ENCODE measurements at places on chromosomes 1 and 21.

- no peak for DNase-seq
Measured at GRCh38 chr1:64703600-64703999, 41.3 kb upstream of the RAVER2 start.

DNA sequence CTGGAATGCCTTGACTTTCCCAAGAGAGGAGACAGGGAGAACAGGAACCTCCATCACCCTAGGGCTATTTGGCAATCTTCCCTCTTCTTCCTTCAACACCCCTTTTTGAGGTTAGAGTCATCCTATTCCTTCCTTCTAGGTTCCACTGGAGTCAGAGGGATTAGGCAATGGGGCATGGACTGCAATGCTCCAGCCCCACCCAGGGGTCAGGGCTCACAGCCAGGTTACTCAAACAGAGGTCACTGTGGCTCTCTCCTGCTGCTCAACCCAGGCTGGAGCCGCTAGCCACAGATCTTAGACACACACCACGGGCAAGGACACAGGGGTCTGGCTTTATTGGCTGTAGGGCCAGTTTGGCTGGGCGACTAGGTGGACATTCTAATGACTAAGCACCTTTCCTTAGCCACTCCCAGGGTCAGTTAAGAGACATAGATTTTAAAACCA is 145.5 kb upstream of the NRIP1 start:
- DNase-seq = no peak

- no peak for DNase-seq
Measured at GRCh38 chr21:41008351-41008750, 159.6 kb upstream of the BACE2 start.

DNA sequence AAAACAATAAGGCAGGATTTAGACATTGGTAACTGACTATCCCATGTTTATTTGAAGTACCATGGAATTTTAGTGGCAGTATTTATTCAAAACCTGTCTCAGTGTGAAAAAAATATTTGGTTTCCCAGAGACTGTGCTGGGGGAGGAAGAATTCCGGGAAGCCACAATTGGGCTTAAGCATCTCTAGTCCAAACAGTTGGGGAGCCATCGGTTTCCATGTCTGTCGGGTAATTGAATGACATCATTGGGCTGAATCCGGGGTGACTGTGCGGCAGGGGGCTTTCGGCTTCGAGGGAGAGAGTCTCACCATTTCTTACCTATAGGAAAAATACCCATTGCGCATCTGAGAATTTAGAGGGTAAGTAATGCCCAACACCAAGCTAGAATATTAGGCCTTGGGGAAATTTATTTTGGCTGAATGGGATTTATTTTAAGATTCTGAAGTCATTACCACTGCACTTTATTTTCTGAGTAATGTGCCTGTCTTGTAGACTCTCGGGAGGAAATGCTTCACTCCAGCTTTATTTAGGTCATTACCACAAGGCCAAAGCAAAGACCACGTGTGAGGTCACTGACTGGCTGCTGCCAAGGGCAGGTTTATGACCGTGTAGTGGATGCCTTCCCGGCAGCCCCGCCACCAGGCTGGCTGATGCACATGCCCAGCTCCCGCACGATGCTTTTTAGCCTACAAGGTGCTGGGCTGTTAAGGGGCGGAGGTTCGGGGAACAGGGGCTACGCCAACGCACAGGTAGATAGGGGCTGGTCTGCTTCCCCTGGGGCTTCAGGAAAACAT is 23.1 kb upstream of the UMODL1 start:
- no peak for DNase-seq

DNA sequence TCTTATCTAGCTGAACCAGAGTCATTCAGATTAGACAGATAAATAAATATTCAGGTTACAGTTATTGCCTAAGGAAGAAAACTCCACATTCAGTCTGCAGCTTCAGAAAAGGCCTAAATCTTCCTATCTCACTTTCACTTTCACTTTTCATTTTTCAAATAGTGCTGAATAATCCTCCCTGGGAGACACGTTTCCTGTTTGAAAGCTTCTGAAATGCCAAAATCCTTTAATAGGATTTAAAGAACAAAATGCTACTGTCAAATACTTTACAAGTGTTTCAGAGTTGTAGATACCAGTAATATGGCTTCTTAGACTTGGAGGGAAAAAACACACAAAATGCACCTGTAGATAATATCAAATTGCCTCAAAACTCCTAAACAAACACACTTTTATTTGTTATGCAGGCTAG is 3.9 kb downstream of the PSMB2 start:
- no peak for DNase-seq

DNA sequence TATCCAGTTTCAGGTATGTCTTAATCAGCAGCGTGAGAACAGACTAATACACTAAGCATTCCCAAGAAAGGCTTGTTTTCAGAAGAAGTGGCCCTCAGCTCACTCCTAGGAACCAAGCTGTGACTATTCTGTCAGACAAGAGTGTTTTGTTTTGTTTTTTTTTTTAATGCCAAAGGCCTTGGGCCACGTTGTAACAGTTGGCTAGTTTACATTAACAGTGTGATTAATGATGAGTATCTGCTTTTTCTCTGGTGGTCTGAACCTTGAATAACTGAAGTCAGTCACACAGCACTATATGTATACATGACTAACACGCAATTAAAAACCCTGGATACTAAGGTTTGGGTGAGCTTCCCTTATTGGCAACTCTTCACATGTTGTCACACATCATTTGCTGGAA is 21.9 kb downstream of the DPYD start:
- no peak for DNase-seq

GRCh38 chr21:32817208-32817607 is 45.7 kb upstream of the PAXBP1 start:
- DNase-seq = no peak

GRCh38 chr1:171179318-171180227 is 5.5 kb upstream of the FMO2 start:
- DNase-seq = no peak

DNA sequence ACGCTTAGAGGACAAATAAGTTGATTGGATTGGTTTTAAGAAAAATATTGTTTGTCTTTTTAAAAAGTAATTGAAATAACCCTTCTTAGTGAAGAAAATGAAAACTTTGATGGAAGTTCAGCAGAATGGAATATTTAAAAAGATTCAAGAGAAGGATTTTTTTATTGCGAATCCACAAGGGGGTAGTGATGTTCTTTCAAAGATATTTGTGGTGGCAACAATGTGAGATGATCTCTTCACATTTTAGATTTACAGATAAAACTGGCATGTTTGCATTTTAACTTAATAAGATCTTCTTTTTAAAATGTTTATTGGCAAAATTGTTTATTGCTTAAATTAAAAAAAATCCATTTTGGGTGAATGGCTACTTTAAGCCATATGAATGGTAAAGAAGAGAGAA is 8.9 kb downstream of the CAMTA1 start:
- peak; percentile 6 for DNase-seq

DNA sequence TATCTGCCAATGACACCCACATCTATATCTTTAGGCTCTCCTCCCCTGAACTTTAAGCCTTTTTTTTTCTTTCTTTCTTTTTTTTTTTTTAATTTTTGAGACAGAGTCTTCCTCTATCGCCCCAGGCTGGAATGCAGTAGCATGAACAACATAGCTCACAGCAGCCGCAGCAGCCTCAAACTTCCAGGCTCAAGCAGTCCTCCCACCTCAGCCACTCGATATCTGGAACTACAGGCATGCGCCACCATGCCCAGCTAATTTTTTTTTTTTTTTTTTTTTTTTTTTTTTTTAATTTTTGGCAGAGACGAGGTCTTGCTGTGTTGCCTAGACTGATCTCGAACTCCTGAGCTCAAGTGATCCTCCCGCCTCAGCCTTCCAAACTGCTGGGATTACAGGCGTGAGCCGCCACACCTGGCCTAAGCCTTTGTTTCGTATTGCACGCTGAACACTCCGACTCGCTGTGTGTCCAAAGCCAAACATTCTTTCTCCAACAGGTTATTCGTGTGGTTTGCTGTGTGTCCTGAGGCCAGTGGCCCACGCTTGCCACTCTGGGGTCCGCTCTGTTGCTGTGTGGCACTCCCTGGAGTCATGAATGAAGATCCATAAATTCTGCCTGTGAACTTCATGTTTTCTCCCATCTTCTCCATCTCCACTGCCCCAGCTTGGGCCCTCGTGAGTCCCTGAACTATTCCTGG is 119.4 kb downstream of the CAMTA1 start:
- no peak for DNase-seq

- DNase-seq = no peak
Measured at GRCh38 chr1:230127105-230128054, 60.3 kb downstream of the GALNT2 start.

DNA sequence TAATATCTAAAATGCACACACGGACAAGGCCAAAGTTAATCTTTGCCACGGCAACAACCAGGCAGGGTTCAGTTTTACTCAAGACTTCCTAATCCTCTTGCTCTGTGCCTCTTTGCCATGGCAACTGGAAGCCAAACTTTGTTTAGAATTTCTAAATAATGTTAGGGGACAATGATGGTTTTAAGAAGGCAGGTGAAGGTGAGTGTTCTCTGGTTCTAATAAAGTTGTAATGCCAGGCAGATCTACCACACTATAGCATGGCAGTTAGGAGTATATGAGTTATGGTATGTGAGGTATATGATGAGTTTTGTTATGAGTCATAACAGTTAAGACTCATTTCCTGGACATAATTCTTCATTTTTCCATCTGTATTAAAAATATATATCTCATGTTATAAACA is 2.7 kb downstream of the PTPRC start:
- DNase-seq = no peak

All from NCI-H526 treated with DMSO at 0.1 percent for 48 hours (cell line).